ENCODE measurements at places on chromosomes 6 and 20.

GRCh38 chr6:11552442-11552841 is 14.9 kb downstream of the TMEM170B start:
- DNase-seq, result no peak

DNA sequence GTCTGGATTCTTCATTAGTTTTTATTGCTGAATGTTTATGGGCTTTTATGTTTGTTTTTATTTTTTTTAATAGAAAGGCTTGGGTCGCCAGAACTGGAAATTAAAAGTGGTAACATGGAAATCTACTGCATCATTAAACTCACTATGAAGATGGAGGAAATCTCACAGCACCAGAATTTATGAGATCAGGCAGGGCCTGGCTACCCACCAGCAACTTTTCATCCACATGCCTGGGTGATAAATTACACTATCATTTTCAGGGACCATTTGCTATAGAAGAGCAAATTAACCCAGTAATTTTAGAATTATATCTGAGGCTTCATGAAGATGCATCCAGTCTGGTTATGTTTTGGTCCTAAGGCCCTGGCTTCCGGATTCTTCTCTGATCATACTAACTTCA is 57.8 kb upstream of the PLCB4 start:
- no peak for DNase-seq

DNA sequence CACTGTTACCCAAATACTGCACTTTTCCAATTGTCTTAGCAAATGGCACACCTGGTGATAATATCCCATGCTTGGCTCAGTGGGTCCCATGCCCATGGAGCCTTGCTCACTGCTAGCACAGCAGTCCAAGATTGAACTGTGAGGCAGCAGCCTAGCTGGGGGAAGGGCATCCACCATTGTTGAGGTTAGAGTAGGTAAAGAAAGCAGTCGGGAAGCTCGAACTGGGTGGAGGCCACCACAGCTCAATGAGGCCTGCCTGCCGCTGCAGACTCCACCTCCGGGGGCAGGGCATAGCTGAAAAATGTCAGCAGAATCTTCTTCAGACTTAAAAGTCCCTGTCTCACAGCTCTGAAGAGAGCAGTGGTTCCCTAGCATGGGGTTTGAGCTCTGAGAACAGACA is 9.2 kb upstream of the CST2 start:
- DNase-seq, result no peak

- DNase-seq, result no peak
Observed at GRCh38 chr6:72689107-72689954, 67.5 kb downstream of the KCNQ5 start.

Data from Right ventricle myocardium inferior (tissue), 1 donor.